ENCODE measurements at places on chromosomes 6 and 20.

- no peak for DNase-seq
Observed at GRCh38 chr20:49573900-49574416, 6.0 kb upstream of the PTGIS start.

- DNase-seq: no peak
Observed at GRCh38 chr6:128888444-128889175, 5.7 kb downstream of the LAMA2 start.

DNA sequence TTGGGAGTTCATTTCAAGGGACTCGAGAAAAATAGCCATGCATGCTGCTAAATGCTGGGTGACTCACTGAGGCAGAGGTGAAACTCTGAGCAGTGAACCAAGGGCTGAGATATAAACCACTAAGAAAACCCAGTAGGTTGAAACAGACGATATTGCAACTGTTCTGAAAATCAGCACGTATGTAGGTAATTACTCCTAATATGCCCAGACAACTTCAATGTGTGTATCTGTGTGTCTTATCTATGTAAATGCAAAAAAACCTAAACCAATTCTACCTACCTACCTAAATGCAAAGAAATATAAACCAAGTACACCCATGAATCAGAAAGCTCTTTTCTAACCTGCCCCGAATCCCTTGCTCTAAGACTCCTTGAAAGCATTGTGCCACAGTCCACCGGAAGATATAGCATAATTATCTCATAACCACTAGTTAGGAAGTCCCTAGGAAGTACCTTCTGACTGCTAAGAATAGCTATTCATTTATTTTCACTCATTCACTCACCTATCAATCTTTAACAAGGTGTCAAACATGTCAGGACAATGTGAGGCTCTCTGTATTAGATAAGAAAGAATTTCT lies 458.7 kb upstream of the RUNX2 start:
- no peak for DNase-seq

DNA sequence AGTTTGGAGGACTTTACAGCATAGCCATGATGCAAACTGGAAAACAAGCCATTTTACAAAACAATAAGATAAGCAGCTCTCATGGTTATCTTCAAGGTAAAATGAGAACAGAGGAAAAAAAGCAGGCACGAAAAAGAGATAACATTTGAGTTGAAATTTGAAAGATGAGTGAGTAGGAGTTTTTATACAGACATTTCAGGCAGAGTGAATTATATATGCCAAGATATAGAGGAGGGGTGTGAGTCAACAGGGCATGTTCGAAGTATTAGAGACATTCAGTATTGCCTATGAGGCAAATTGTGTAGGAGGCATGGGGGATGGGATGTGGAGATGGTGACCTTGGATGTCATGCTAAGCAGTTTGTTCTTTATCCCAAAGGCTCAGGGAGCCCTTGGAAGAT lies 240.5 kb upstream of the MAN1A1 start:
- no peak for DNase-seq

GRCh38 chr6:44659726-44660125 lies 272.2 kb downstream of the CDC5L start:
- no peak for DNase-seq

DNA sequence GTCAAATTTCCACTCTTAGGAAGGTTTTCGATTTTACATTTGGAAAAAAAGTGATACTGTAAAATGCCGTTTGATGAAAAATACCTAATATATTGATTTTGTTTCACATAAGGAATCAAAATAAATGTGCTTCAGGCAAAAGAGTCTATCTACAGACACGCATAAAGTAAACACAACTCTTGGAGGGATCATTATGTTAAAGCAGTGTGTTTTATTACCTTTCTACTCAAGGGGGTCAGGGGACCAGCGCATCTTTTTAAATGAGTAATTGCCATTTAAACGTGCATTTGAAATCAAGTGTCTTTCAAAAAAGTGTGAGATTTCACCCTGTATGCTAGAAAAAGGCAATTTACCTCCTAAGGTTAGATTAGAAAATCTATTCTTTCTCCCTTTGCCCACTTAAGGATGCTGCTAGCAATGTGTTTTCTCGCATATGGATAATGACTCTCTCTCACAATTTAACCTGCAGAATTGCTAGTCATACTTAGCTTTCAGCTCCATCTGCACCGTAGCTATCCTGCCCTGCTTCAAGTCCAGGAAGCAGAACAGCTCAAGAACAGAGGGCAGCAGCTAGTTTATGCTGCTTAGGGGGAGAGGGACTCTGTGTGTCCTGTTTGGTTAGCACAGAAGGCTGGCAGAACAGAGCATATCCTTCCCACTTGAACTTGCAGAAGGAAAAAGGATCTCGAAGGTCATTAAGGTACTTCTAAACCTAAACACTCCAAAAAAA lies 35.0 kb downstream of the NKAIN2 start:
- DNase-seq: no peak

DNA sequence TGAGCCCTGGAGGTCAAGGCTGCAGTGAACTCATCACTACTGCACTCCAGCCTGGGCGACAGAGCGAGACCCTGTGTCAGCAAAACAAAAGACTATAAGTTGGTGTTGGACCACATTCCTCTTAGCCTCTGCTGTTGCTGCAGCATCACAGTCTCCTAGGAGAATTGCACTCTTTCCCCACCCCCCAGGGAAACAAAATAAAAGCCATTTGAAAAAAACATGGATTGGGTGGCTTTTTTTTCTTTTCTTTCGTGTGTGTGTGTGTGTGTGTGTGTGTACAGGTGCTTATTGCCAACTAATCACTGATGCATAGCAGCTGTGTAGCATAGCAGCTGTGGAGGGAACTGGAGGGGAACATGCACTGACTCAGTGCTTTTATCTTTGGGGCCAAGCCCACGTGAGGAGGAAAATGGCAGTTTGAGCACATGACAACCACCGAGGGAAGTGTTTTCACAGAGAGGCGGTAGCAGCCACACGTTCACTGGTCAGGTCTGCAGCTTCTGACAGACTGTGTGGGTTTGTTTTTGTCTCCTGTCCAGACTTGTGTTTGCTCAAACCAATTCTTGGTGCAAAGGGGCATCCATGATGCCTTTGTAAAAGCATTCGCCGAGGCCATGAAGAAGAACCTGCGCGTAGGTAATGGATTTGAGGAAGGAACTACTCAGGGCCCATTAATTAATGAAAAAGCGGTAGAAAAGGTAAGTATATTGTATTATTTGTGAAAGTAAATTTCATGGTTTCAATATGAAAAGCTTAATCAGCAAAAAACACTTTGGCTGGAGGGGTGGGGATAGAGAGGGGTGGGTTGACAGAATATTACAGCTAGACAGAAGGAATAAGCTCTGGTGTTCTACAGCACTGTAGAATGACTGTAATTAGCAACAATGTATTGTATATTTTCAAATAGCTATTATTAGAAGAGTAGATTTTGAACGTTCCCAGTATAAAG lies 27.7 kb downstream of the ALDH5A1 start:
- DNase-seq: no peak

DNA sequence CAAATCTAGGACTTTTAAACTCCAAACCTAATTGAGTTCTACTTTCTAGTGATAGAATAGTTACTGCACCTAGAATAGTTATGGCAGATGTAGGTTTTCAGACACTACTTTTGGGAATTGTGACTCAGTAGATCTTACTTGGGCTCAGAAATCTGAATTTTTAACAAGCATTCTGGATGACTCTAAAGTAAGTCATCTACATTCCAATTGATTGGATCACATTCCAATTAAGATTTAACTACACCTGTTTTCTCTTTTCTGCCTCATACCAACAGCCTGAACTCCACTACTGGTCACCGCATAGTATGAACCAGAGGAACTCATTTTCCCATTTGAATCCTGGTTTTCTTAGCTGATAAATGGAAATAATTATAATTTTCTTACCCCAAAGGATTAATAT lies 49.5 kb upstream of the TFAP2D start:
- no peak for DNase-seq

GRCh38 chr6:17269840-17270239 lies 11.3 kb upstream of the RBM24 start:
- DNase-seq: no peak

- no peak for DNase-seq
Observed at GRCh38 chr6:27617700-27618689, 145.1 kb upstream of the ZNF184 start.

- no peak for DNase-seq
Observed at GRCh38 chr6:80480421-80481157, 374.1 kb downstream of the BCKDHB start.

GRCh38 chr6:158409451-158409850 lies 97.2 kb downstream of the TULP4 start:
- no peak for DNase-seq

DNA sequence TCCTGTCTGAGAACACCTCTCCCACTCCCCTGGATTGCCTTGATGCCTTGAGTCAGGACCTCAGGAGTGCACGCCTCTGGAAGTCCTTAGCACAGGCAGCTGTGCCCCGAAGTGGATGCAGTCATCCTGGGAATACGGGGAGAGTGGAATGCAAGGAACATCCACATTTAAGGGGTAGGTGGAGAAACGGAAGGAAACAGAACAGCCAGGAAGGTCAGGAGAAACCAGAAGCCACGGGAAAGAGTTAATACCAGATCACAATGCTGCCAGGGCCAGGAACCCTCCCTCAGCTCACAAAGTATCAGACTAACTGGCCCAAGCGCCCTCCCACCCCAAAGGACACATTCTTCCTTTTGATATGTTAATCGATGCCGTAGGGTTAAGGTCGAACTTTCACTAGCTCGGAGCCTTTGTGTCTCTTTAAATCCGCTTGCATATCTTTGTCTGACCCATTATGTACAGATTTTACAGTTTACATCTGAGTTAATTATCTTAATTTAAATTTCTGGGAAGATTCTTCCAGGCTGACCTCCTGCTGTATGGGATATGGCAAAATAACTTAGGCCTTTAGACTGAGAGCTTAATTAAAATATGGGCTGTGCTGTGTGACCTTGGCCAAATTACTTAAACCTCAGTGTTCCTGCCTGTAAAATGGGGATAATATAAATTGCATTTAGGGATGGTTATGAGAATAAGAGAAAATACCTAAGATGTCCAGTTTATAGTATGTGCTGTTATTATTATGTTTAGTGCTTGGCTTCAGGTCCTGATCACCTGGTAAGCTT lies 24.0 kb upstream of the CCND3 start:
- DNase-seq: no peak

DNA sequence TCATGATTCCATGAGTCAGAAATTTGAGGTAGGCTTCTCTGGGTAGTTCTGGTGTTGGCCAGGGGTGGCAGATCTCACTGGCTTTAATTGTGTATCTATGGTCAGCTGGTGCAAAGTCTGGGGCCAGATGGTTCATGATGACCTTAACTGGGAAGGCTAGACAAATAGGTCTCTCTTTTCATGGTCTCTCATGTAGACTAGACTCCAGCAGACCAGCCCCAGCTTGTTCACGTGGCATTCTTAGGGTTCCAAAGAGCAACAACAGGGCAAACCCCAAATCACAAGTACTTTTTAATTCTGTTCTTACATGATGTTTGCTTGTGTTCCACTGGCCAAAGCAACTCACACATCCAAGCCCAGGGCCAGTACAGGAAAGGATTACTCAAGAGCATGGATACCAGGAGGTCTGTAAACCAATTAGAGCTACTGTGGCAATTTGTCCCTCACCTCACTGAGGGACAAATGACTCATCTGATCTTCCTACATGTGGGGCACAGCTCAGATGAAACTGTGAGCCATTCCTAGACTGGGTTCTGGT lies 79.5 kb upstream of the PBOV1 start:
- no peak for DNase-seq

DNA sequence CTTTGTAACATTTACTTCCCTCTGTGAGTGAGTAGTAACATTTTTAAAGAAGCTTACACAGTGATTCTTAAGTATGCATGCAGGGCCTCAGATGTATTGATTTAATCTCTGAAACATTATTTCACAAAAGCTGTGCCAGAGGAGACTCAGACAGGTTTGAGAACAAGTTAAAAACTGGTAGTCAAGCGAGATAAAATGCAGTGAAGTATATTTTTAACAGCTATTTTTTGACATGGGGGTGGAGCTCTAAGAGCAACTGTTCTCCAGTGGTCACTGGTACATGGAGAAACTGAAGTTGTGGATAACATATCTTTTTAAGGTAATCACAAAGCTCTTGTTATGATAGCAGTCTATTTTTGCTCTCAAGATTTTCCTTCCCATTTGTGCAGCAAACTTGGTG lies 20.4 kb downstream of the DSTN start:
- no peak for DNase-seq

GRCh38 chr6:10595731-10596664 lies 74.8 kb downstream of the GCNT2 start:
- no peak for DNase-seq

- no peak for DNase-seq
Observed at GRCh38 chr6:125571207-125571755, 178.2 kb upstream of the HEY2 start.

DNA sequence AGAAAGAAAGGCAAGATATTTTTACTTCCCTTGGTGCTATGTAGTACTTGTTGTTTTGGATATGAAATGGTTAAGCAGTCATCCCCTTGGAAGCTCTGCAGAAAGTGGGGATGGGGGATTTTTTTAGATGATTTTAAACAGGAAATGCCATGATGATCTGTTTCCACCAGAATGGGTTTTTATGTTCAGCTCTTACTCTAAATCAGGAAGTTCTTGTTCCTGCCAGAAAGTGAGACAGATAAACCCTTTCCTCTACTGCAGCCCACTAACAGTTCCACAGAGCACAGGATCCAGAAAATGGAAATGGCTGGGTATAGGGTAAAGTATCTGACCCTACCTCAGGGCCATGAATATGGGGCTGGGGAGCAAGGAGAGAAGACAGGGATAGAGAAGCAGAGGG lies 32.1 kb upstream of the PPP1R3G start:
- no peak for DNase-seq

GRCh38 chr6:11977738-11978137 lies 34.4 kb upstream of the HIVEP1 start:
- DNase-seq: no peak

DNA sequence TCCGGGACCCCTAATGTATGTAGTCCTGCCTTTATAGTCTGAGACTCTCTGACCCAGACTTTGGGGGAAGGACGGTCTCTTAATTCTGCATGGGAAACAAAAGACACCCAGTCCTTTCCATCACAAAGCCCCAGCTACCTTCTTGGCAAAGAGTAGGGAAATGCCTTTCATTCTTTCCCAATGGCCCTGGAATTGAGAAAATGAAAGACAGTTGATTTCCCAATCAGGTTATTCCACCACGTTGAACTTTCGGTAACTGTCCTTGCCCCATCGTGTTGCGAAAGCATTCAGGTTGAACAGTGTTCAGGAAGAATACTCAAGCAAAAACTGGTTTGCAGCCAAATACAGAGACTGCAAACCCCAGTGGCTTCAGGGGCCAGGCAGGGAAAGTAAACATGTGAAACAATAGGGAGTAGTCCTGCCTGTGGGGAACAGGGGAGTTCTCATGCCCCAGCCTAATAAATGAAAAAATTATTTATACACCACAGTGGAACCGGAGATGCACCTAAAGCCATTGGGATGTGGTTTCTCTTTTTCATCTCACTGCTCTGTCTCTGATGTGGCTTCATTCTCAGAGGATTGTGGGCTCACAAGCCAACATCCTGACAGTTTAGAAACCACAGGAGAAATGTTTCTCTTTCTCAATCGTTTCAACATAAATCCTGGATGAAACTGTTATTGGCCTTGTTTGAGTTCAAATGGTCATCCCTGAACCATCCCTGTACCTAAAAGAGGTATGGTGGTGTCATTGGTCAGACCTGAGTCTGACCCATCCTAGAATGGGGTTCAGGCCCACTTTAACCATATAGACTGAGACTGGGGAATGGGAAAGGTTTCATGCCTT lies 44.2 kb upstream of the SLC9A8 start:
- DNase-seq: no peak

Data from D721Med (cell line).